ENCODE measurements at places on chromosomes 5 and 9. TPM values are rescaled to one million over a fixed set of nuclear protein-coding genes. Genes with fewer than 3 reads are reported as not detected.
A peak's percentile ranks its signal among the peaks of the same experiment; 100 is the strongest.

The LCN15 gene
- not detected for total RNA-seq

The PCDHGA2 gene
- total RNA-seq = not detected

The TMOD1 gene
- total RNA-seq = 1.5 TPM

- H3K36me3 ChIP-seq = no peaks in the 10 kb centered on the region
- no peaks in the 10 kb centered on the region for H3K4me1 ChIP-seq
- H3K4me3 ChIP-seq = no peak overlapping the region
- DNase-seq = no peak
Observed at GRCh38 chr9:81822301-81822865, 105.8 kb upstream of the SPATA31D4 start.

DNA sequence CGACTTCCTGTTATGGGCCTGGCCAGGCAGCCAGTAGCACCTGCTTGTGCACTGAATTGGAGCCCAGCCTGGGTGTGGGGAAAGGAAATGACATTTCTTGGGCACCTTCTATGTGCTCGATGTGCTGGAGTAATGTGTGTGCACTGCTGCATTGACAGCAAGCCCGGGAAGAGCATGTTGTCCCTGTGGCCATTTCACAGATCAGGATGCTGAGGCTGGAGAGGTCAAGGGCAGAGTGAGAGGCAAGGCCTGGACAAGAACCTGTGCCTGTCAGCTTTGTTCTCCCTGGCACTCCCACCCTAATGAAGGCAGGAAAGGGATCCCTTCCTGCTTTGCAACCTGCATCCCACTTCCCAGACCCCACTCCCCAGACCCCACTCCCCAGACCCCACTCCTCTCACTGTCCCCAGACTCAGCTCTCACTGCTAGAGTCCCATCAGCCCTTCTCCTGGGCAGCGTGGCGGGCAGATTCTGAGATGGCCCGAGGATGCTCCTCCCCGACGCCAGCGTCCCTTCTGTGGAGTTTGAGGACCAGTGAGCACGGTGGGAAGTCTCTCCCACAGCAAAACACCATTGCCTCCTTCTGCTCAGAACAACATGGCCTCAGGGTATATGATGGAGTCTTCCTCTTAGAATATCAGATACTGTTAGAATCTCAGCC, 49.6 kb downstream of the BARX1 start:
- H3K4me1 ChIP-seq = no peaks in the 10 kb centered on the region
- H3K27me3 ChIP-seq = no peaks in the 10 kb centered on the region
- peak; percentile 11 for DNase-seq
- no peaks in the 10 kb centered on the region for H3K36me3 ChIP-seq

All from CD8-positive, alpha-beta memory T cell (primary cell).